ENCODE measurements at places on chromosomes 12 and 14.

DNA sequence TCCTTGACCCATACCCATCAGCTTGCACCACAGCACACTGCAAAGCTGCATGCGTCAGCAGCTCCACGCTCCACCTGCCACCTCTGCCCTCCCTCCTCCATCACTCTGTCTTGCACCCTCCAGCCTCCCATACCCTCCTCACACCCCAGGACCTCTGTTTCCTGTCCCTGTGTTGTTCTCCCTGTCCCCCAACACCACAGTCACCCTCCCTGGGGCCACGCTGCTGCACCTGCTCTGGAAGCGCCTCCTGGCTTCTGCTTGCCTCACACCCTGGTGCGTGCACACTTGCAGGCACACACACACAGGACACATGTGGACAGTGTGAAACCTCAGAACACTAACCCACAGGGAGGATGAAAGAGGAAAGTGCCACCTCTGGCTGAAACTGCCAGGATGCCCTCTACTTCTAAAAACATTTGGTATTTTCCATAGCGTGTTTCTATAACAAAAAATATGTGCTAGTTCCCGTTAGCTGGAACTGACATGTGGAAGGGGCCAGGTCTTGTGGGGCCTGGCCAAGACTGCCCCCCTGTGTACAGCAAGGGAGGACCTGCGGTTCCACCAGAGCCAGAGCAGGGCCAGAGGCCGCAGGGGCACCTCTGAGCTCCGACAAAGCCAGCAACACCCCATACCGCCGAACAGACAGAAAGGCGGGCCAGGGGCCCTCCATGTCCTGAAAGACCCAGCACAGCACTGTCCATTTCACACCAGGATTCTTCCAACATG, 10.0 kb downstream of the BRF1 start:
- DNase-seq, result peak; percentile 90

GRCh38 chr14:67240168-67240932, 885 bp upstream of the PALS1 start:
- DNase-seq, result no peak

DNA sequence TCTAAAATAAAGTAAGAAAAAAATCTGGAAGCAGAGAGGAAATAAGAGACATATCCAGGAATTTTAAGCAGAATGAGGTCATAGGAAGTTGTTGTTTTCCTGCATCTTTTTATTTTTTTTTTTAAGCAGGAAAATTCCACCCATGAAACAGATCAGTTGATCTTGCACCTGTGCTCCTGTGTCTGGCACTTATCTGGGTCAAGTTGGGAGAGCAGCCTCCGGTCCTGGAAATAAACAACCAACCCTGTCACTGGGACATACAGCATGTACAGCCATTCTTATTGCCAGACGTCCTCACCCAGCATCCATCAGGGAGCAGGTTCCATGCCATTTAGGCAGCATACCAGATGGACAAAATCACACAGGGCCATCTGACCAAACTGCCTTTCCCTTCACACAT, 266.0 kb upstream of the BTG1 start:
- DNase-seq, result no peak

- peak; percentile 39 for DNase-seq
These were observed 58.1 kb upstream of the CCND2 start for GRCh38 chr12:4215229-4216186.

DNA sequence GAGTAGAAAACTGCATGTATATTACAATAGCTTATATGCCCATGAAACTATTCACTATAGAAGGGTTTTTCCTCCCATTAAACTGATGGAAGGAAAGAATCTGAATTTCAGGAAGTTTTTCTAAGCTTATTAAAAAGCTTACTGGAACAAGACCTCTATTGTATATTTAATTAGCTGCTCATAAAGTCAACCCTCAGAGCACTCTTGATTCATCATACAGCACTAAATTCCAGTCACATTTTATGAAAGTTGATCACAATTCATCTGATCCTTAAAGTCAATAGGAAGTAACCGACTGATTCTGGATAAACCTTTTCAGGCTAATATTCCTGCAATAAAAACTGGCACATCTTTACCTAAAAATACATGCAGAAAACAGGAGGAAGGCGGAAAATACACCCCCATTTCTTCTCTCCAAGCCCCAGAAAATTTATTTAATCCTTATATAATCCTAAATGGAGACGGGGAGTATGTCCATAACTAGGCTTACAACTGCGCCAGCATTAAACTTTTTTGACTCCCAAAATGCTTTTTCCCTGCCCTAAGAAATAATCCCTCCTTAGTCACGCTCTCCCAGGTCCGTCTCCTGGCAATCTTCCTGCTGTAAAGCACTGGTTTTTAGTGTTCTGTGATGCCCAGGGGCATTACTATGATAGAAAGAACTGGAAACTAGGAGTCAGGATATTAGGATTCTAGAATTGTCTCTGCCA, 35.3 kb downstream of the DICER1 start:
- DNase-seq, result no peak

DNA sequence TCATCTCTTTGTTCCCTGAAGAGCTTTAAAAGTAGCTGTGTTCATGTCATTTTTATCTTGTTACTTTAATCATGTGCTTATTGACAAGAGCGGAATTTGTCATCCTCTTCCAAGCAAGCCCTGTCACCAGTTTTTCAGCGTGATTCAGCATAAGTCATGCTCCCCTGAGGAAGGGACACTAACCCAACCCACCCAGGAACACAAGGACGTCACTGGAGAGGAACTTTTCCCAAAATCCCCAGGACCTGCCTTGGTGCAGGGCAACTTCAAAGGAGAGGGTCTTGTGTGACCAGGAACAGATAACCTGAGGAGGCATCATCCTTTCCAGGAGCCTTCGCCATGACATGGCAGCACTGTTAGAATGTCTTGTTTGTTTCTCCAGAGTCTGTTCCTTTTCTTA, 107.1 kb upstream of the DIO3 start:
- DNase-seq, result no peak

DNA sequence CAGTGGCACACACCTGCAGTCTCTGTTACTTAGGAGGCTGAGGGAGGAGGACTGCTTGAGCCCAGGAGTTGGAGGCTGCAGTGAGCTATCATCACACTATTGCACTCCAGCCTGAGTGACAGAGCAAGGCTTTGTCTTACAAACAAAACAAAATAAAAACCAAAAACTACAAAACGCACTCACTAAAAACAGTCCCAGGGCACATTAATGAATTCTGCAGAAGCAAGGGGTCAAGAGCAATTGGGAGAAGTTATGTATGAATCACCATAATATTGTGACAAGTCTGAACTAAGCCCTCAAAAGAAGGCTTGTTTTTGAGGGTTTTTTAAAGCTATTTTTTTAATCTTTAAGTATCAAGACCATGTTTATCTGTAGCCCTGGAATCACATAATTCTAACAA, 201.1 kb downstream of the MED13L start:
- no peak for DNase-seq

DNA sequence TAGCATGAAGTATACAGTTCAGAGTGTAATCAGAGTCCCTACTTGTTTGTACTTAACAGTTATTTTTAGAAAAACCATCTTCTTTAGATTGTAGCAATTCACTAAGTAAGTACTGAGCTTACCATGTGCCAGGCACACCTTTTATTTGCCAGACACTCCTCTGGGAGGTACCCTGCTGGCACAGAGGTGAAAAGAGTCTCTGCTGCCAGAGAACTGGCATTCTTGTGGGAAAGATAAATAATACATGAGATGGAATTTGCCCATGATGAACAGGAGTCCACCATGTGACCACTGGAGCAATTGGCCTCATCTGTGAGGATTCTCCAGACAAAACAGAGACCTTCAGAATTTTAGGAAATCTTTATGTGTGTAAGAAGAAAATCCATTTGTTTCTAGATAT, 199.3 kb upstream of the SLC16A7 start:
- no peak for DNase-seq
